ENCODE measurements at places on chromosomes 5 and 9. TPM values are rescaled to one million over a fixed set of nuclear protein-coding genes. Genes with fewer than 3 reads are reported as not detected.

The NR5A1 gene
- total RNA-seq: not detected

The CRB2 gene
- total RNA-seq: not detected

The PRSS3 gene
- 1.9 TPM for total RNA-seq

The SOX30 gene
- not detected for total RNA-seq

The SLIT3 gene
- 1.3 TPM for total RNA-seq

The LCN1 gene
- not detected for total RNA-seq

Measured in liver (tissue), 10 donors.